Karpas-422 (cell line): ENCODE measurements at places on chromosomes 4 and X.

- DNase-seq = no peak
These were observed 368.0 kb downstream of the CCSER1 start for GRCh38 chr4:90495211-90495610.

- DNase-seq = no peak
These were observed 706.6 kb upstream of the EPHA5 start for GRCh38 chr4:66376921-66377320.

DNA sequence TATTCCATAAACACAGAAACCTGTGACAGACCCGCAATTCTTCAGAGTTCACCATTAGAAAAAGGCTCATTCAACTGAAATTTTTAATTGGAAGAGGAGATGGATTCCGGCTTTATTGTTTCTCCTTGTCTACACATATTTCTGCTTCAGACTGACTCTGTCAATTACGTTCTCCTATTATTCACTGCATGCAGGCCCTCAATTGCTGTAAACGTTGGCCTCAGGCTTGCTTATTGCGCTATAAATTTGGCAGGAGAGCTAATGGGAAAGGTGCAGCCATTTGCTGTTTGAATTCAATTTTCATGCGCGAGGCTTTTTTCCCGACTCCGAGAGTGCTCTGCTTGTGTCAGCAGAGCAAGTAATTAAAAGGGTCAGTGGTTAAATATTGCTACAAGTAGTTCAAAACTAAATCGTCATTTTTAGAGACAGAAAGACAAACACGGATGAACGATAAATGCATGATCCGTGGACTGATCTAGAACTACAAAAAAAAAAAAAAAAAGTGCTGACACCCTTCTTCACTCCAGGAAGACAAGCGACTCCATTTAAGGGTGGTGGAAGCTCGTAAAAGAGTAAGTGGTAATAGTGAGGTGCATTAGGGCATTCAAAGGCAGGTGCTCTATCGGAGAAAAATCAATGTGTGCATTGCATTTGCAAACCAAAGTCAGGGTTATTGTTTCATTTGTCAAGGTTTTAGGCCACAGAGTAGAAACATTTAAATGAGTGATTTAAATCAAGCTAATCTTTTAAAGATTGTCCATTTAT is 841.6 kb upstream of the FRG1 start:
- no peak for DNase-seq

- DNase-seq = no peak
These were observed 3.7 kb downstream of the HHIP start for GRCh38 chr4:144649646-144650045.

DNA sequence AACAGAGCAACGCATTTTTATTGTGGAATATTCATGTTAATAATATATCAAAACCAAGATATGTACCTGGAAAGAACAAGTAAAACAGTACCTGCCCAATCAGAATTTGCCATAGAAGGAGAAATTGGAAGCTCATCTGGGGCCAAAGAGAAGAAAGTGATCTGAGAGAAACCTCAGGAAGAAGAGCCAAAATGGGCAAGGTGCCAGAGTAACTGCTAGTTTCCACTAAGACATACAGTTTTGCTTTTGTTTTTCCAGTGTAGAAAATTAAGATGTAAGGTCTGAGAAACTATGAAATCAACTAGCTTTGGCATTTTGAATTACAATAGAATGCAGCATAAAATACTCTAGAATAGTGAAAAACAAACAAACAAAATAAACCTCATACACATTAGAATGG is 2201.2 kb downstream of the ARAP2 start:
- DNase-seq = no peak

DNA sequence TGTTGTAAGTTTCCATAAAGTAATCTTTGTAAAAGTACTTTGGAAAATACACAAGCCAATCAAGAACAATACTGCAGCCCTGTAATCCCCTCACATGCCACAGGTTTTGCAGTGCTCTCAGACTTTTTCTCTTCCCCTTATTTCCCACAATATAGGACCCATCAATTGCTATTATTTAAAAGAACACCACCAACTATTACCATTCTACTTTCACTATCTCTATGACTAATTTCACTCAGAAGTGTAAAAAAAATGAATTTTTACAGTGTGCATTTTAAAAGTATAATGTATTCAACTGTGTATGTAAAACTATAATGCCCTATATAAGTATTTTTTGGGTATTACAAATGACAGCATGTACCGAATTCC is 1.7 kb downstream of the ATP8A1 start:
- no peak for DNase-seq

GRCh38 chrX:32572644-32573043 is 638.7 kb downstream of the DMD start:
- DNase-seq = no peak

DNA sequence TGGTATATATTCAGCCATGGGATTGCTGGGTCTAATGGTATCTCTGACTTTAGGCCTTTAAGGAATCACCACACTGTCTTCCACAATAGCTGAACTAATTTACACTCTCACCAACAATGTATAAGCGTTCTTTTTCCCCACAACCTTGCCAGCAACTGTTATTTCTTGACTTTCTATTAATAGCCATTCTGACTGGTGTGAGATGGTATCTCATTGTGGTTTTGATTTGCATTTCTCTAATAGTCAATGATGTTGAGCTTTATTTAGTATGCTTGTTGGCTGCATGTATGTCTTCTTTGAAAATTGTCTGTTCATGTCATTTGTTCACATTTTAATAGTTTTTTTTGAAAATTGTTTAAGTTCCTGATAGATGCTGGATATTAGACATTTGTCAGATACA is 235.2 kb downstream of the HEPH start:
- DNase-seq = no peak

- no peak for DNase-seq
These were observed 1709.0 kb downstream of the PCDH7 start for GRCh38 chr4:32429151-32429550.

DNA sequence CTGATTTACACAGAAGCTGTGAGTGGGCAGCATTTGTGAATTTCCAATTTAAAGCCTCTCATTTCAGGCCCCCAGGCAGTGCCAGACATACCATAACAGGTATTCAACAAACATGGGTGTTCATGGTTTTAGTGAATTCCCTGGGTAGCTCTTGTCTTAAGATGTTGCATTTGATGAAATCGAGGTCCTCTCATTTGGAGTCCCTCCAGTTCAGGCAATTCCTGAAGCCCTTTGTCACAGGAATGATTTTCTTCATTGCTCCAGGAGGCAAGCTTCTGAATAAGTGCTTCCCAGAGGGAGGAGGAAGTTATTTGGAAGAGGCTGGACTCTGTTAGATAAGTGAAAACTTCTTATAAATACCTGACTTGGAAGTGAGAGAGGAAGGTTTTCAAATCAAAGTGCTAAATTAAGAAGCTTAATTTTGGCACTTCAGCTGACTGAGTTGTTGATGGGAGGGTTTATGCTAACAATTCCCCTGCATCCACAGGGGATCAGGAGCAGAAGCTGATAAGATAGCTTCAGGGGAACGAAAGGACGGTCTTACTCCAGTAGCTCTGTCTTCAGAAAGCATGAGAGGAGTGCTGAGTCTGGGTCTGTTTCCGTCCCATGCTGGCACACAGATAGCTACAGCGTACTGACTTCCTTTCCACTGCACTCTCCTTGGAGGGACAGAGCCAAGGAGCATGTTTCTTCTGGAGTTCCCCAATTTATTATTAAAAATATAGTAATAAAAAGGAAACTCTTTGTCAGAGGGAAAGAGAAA is 543.1 kb downstream of the GBA3 start:
- no peak for DNase-seq

GRCh38 chr4:124537971-124538370 is 174.6 kb downstream of the ANKRD50 start:
- DNase-seq = no peak

DNA sequence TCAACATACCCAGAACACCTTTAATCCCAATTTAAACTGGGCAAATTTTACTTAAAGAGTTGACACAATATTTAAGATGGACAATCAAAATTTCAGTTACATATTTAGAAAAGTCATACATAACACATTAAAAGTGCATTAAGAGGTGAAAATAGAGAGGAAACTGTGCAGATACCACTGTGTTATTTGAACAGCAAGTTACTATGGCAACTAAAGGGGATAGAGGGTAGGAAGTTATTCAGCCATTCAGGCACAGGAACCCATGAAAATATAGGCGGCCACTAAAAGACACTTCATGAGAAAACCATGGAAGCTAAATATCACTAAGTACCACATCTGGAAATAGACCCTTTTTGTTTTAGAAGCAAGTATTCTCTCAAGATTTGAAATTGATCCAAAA is 75.1 kb downstream of the PDGFC start:
- DNase-seq = no peak

DNA sequence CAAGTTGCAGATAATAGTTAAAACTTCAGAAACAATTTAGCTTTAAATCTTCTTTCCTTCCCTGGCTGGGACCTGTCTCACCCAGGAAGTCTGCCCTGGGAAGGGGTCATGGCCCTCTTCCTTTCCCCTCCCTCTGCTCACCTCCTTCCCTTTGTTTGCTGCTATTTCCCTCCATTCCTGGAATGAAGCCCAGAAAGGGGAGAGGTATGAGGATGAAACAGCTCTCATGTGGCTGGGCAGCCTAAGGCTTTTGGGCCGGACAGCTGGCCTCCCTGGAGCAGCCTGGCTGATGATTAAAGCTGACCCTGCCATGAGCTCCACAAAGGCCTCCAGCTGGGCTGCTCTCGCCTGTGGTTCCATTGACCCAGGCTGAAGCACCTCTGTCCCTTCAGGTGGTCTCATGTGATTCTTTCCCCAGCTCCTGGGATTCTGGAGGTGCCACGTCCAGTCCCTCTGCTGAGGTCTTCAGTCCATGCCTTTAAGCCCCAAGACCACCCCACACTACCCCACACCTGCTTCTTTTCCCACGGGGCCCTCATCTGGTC is 202.1 kb downstream of the PTTG2 start:
- DNase-seq = no peak

GRCh38 chrX:130158311-130158710 is 7.3 kb downstream of the AIFM1 start:
- no peak for DNase-seq

DNA sequence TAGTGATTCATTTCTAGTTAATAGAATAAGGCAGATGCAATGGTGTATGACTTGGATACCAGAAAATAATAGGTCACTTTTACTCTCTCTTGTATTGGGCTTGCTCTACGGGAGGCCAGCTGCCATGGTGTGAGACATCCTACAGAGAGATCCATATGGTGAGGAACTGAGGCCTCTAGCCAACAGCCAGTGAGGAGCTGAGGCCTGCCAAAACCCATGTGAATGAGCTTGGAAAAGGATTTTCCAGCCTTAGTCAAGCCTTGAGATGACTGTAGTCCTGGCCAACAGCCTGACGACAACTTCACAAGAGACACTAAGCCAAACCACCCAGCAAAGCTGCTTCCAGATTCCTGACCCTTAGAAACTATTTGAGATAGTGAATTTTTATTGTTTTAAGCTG is 1300.2 kb downstream of the RAPGEF2 start:
- no peak for DNase-seq

GRCh38 chrX:51569561-51569960 is 49.2 kb downstream of the CENPVL3 start:
- DNase-seq = no peak

GRCh38 chr4:1571165-1572009 is 112.7 kb downstream of the FAM53A start:
- no peak for DNase-seq
